CD4-positive, alpha-beta T cell (primary cell): ENCODE measurements at places on chromosomes 5 and 9. TPM values are rescaled to one million over a fixed set of nuclear protein-coding genes. Genes with fewer than 3 reads are reported as not detected.

DNA sequence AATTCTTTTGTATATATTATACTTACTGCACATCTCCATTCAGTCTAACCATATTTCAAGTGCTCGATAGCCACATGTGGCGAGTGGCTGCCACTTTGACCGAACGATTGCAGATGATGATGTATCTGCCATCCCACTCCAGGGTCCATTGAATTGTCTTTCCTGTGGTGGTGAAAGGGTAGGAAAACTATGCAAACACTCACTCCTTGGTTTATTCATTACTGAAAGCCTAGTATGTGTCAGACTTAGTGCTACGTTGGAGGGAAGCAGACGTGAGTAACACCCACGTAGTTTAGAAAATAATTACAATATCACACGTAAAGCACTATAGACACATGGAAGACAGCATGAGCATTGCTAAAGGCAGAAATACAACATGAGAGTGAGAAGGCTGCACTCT is 353.7 kb downstream of the CSNK1G3 start:
- DNase-seq: no peak
- no peak overlapping the region for H3K4me3 ChIP-seq
- no peaks in the 10 kb centered on the region for H3K4me1 ChIP-seq
- no peak overlapping the region for H3K27ac ChIP-seq
- H3K36me3 ChIP-seq: no peaks in the 10 kb centered on the region
- H3K27me3 ChIP-seq: no peaks in the 10 kb centered on the region

- peaks cover 11% of the 10 kb centered on the region for H3K27me3 ChIP-seq
- peaks cover 3% of the 10 kb centered on the region for H3K4me1 ChIP-seq
- H3K27ac ChIP-seq: no peak overlapping the region
Measured at GRCh38 chr9:136694163-136694871, 7.1 kb upstream of the AGPAT2 start.

NUDT12 gene
- total RNA-seq: 1.0 TPM

DNA sequence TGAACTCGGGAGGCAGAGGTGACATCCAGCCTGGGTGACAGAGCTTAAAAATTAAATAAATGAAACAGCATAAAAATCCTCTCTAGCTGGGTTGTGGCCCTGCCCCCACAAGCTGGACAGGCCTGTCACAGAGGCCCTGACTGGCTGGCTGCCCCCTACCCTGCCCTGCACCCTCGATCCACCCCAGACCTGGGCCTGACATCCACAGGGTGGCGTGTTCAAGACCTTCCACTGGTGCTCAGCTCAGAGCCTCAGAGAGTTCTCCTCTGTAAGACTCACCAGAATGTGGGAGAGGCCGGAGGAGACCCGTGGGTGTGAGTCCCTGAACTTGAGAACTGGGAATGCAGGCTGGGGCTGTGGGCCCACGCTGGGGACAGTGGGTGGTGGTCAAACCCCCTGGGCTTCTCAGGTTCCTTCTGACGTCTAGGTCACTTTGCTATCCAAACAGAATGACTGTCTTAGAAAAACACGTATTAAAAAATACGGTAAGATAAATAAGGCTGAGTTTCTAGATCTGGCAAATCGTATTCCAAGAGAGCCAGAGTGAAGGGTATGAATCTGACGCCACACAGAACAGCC is 9.7 kb upstream of the WDR38 start:
- H3K4me1 ChIP-seq: no peaks in the 10 kb centered on the region
- H3K4me3 ChIP-seq: no peak overlapping the region
- H3K36me3 ChIP-seq: no peaks in the 10 kb centered on the region
- no peak overlapping the region for H3K27ac ChIP-seq
- H3K27me3 ChIP-seq: peaks cover 3% of the 10 kb centered on the region
- DNase-seq: no peak

DNA sequence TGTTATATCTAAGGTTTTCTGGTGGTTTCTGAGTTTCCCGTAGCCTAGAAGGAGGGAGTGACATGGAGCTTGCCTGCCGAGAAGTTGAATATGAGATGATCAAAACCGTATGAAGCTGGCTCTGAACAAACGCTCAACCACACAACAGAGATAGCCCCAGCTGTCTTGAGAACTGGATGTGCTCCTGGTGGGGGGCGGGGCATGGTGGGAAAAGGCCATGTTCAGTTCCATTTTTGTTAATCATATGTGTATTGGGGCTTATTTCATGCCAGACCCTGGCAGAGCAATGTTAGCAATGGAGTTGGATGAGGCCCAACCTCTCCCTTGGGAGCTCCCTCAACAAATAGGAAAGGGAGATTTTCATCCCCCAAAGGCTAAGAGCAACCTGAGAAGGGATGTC is 4.8 kb downstream of the CCL19 start:
- no peak overlapping the region for H3K4me3 ChIP-seq
- no peaks in the 10 kb centered on the region for H3K36me3 ChIP-seq
- no peaks in the 10 kb centered on the region for H3K27me3 ChIP-seq
- no peaks in the 10 kb centered on the region for H3K4me1 ChIP-seq
- H3K27ac ChIP-seq: no peak overlapping the region

- no peaks in the 10 kb centered on the region for H3K36me3 ChIP-seq
- H3K27ac ChIP-seq: no peak overlapping the region
- no peaks in the 10 kb centered on the region for H3K27me3 ChIP-seq
- peaks cover 17% of the 10 kb centered on the region for H3K4me1 ChIP-seq
Measured at GRCh38 chr9:21616082-21616778, 134.1 kb upstream of the IFNE start.

- H3K4me3 ChIP-seq: no peak overlapping the region
- H3K27me3 ChIP-seq: no peaks in the 10 kb centered on the region
- H3K27ac ChIP-seq: no peak overlapping the region
- DNase-seq: no peak
- no peaks in the 10 kb centered on the region for H3K36me3 ChIP-seq
Measured at GRCh38 chr9:134209731-134210311, 45.5 kb upstream of the RNU6ATAC start.

DNA sequence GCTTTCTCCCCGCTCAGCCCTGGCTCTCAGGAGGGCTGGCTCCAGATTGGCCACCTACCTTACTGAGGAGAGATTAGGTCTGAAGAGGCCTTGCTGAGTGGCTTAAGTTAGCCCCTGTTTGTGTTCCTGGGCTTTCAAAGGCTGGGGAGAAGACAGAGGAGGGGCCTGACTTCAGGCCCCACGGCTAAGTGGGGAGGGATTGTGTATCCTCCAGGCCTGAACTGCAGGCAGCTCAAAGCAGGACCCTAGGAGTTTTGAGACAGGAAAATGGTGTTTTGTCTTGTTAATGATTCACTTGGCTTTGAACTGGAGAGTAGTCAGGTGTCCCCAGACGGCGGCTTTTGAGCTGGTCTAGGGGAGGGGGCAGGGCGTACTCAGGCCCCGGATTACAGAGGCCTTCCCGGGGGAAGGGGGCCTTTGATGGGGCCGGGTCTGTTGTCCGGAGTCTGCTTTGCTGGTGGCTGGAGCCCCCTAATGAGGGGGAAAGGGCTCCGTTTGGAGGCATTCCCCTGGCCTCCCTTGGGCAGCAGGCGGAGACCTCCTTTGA is 162.0 kb upstream of the SMIM23 start:
- no peak for DNase-seq
- no peaks in the 10 kb centered on the region for H3K4me1 ChIP-seq
- H3K36me3 ChIP-seq: no peaks in the 10 kb centered on the region

ADAMTSL2 gene
- total RNA-seq: 1.3 TPM

DNA sequence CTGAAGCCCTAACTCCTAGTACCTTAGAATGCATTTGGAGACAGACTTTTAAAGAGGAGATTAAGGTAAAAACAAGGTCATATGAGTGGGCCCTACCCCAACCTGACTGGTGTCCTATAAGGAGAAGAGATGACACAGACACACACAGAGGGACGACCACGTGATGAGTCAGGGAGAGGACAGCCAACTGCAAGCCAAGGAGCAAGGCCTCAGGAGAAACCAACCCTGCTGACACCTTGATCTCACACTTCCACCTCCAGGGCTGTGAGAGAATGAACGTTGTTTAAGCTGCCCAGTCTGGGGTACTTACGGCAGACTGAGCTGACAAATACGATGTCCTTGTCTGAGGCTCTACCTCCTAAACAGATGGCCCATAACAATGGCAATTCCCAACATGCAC is 93.6 kb downstream of the ROR2 start:
- no peaks in the 10 kb centered on the region for H3K4me1 ChIP-seq
- no peak for DNase-seq
- H3K36me3 ChIP-seq: no peaks in the 10 kb centered on the region
- no peak overlapping the region for H3K27ac ChIP-seq
- no peaks in the 10 kb centered on the region for H3K27me3 ChIP-seq
- H3K4me3 ChIP-seq: no peak overlapping the region

DNA sequence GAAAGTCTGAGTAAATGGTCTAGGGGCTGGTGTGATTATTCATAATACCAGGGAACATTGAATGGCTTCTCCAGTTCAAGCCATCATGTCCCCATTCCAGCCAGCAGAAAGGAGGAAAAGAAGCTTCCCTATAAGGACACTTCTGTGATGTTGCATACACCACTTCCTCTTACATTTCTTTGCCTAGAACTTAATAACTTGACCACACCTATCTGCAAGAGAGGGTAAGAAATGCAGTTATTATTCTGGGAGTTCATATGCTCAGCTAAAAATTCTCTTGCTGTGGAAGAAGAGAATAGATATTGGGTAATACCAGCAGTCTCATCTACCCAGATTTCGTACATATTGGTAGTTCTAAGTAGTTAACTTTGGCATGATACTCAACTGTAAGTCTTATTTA is 166.1 kb downstream of the SLC28A3 start:
- H3K27me3 ChIP-seq: no peaks in the 10 kb centered on the region
- no peak for DNase-seq
- no peak overlapping the region for H3K27ac ChIP-seq
- no peaks in the 10 kb centered on the region for H3K4me1 ChIP-seq
- H3K36me3 ChIP-seq: no peaks in the 10 kb centered on the region

DOK3 gene
- 1.3 TPM for total RNA-seq

- no peak for DNase-seq
- peak overlapping the region; percentile 70 for H3K27ac ChIP-seq
- peak overlapping the region; percentile 96 for H3K4me3 ChIP-seq
- peaks cover 19% of the 10 kb centered on the region for H3K4me1 ChIP-seq
- peaks cover 5% of the 10 kb centered on the region for H3K36me3 ChIP-seq
Measured at GRCh38 chr5:78293851-78294247, 649 bp downstream of the AP3B1 start.

GRCh38 chr5:761059-761771 is 23.3 kb downstream of the ZDHHC11B start:
- H3K36me3 ChIP-seq: no peaks in the 10 kb centered on the region
- H3K4me3 ChIP-seq: no peak overlapping the region
- peaks cover 31% of the 10 kb centered on the region for H3K4me1 ChIP-seq
- H3K27ac ChIP-seq: no peak overlapping the region

GRCh38 chr5:14414007-14414406 is 167.6 kb upstream of the OTULINL start:
- peaks cover 37% of the 10 kb centered on the region for H3K4me1 ChIP-seq
- H3K27ac ChIP-seq: peak overlapping the region; percentile 63
- no peak overlapping the region for H3K4me3 ChIP-seq
- no peak for DNase-seq
- H3K36me3 ChIP-seq: no peaks in the 10 kb centered on the region

ANKRD34B gene
- total RNA-seq: not detected

GRIA1 gene
- total RNA-seq: not detected

CARD9 gene
- total RNA-seq: 0.64 TPM

GRCh38 chr9:15225564-15226126 is 81.4 kb downstream of the TTC39B start:
- H3K36me3 ChIP-seq: peaks cover 19% of the 10 kb centered on the region
- no peaks in the 10 kb centered on the region for H3K27me3 ChIP-seq
- no peaks in the 10 kb centered on the region for H3K4me1 ChIP-seq
- H3K27ac ChIP-seq: no peak overlapping the region
